ENCODE measurements at places on chromosomes 12 and 14. TPM values are rescaled to one million over a fixed set of nuclear protein-coding genes. Genes with fewer than 3 reads are reported as not detected.

The SRRM4 gene
- total RNA-seq: not detected

The KRT71 gene
- total RNA-seq: not detected

The TMEM179 gene
- not detected for total RNA-seq

The IQSEC3 gene
- 1.7 TPM for total RNA-seq

The OTX2 gene
- total RNA-seq: not detected

The SYNE3 gene
- total RNA-seq: 76.2 TPM

The DACT1 gene
- 7.5 TPM for total RNA-seq

The MANSC4 gene
- 0.64 TPM for total RNA-seq

The PTCSC3 gene
- not detected for total RNA-seq

The IKZF4 gene
- 5.3 TPM for total RNA-seq

The WNT5B gene
- not detected for total RNA-seq

DNA sequence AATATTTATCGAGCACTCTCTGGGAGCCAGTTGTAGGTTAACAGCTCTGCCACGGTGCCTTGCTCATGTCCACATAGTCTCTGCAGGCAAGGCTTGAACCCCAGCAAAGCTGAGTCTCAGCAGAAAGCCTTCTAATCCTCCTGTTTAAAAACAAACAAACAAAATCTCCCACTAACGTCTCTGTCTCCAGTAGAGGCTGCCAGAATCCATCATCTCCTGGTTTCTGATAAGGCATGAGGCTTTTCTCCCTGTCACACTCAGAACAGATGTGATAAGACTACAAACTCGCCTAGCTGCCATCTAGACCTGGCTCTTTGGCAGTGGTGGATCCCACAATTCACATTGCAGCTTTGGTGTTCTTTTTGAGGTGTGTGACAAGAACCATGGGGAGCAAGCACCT, 813.2 kb downstream of the AACS start:
- no peak for DNase-seq

GRCh38 chr12:55652352-55652751, 15.7 kb downstream of the OR10P1 start:
- DNase-seq: no peak

DNA sequence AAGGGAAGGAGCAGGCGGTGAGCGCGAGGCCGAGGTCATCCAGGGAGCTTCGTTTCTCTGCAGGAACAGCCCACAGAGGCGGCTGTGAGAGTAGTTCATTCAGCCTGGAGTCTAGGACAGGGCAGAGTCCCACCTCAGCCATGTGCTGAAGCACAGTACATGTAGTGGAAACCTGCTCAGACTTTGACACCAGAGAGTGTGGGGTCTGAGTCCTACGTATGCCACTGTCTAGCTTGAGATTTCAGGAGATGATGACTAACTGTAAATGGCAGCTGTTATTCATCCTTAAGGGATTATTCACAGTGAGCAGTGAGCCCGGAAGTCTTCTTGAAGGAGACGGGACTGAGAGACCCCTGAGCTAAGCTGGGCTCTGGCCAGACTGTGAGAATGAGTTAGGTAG, 938 bp upstream of the SLC6A13 start:
- no peak for DNase-seq

DNA sequence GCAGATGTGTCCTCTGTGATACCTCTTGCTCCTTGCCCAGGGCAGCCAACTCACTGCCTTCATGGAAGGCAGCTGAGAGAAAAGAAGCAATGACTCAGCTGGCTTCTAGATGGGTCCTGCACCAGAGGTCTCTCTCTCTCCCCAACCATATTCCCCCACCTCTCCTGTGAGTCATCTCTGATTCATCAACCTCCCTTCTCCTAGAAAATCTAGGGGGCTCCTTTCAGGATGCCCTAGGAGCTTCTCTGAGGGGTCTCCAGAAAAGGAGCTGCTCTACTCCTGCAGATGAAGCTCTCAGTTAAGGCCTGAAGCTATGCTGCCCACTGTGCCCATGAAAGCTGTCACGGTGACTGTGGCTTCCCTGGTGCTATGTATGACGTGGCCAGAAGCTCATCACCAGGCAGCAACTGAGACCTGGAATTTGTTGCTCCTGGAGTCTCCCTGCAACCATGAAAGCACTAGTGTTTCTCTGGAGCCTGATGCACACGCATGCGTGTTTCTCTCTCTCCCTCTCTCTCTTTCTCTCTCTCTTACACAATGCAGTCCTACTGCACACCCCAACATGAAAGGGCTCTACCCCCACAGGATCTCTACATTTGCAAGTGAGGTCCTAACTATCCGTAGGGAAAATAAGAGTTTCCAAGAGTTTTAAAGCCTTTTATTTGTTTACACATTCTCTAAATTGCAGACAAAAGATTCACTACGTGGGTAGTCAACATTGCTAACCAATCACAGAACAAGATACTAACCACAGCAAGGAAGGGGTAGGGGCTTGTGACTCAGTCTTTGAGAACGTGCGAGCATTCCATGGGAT, 285.3 kb downstream of the DPF3 start:
- no peak for DNase-seq

- no peak for DNase-seq
Observed at GRCh38 chr14:61653507-61653906, 41.8 kb upstream of the HIF1A start.

DNA sequence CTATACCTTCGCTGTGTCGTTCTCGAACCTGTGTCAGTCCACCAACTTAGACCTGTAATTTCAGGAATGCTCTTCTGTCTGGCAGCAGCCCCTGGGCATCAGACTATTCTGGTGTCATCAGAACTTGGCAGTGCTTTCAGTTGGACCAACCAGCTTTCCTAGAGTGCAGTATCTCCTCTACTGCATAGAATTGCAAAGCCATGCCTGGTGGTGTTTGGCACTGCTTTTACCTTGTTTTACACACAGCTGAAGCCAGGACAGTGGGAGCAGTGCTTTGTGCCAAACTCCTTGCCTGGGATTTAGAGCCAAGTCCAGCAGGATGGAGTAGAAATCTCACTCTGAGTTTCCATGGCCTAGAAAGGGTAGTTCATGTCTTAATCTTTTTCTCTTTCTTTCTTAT, 1.5 kb downstream of the FLVCR2 start:
- no peak for DNase-seq

- no peak for DNase-seq
Observed at GRCh38 chr12:102950107-102950949, 7.1 kb upstream of the ASCL1 start.

DNA sequence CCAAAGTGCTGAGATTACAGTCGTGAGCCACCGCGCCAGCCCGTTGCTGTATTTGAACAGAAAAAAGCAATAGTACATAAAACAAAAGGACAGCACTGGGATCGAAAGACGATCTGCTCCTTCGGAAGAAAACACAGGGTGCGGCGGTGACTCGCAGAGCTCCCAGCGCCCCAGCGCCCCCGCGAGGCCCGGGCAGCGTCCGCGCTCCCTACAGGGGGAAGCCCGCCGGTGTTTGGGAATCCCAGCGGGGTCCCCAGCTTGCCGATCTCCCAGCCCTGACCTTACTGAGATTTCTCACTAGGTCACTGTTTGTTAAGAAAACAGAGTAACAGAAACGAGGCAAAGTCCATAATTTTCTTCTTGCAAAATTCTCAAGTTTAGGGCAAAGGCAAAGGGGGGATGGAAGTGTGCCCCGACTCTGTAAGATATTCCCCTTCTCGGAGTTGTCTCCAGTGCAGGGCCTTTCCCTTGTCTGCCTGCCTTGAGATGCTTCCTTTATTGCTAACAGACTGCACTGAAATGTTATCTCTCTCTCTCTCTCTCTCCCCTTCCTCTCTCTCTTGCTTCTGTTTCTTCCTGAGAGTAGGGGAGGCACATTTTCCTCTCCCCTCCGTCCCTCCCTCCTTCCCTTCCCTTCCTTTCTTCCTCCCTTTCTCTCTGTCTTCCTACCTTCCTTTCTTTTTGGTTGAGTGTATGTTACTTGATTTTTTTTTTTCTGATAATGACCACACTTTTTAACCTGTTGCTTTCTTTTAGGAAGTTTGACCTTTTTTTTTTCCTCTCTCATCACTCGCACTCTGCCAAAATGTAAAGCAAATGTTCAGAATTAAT, 91.9 kb downstream of the TMEM30B start:
- no peak for DNase-seq

DNA sequence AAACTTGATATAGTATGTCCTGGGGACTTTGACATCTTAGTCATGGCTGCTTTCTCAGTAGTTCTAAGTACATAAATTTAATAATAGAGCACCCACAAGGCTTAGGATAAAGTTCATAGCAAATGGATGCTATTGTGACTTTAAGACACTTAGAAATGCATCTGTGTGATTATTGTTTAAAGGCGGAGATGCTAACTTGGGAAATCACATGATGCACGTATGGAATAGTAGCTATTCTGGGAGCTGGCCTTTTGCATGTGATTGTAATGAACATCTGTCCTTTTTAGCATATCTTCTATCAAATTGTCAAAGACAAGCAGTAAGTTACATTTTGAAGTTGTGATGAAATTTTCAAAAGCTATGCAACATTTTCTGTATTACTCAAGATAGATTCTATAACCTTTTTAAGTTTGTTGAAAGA, 46.7 kb upstream of the ATP2A2 start:
- no peak for DNase-seq

GRCh38 chr12:106109168-106109910, 29.4 kb downstream of the NUAK1 start:
- no peak for DNase-seq

GRCh38 chr12:5506821-5507231, 74.9 kb downstream of the NTF3 start:
- no peak for DNase-seq

DNA sequence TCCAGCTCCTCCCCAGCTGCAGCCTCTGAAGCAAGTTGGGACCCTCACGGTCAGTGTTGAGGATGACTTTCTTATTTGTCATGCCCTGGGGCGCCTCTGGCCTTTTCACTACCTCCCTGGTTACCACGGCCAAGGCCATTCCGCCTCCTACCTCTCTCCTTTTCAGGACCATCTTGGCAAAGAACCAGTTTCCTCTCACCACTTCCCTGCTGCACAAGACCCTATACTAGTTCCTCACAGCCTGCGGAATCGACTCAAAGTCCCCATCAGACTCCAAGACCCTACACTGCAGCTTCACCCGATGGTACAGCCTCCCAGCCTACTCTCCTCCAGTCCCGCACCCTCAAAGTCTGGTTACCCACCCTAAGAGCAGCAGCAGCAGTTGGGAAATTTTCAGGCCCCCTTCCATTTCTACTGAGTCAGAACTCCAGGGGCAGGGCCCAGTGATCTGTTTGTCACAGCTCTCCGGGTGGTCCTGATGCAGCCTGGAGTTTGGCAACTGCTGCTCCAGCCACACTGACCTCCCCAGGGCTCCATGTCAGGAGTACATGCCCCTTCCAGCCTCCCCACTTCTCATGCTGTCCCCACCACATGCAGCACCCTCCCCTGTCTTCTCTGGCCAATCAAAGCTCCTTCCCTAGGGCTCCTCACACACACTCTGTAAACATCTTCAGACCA, 5.4 kb downstream of the VWF start:
- DNase-seq: no peak

GRCh38 chr14:88026890-88027289, 22.0 kb downstream of the GPR65 start:
- DNase-seq: no peak

DNA sequence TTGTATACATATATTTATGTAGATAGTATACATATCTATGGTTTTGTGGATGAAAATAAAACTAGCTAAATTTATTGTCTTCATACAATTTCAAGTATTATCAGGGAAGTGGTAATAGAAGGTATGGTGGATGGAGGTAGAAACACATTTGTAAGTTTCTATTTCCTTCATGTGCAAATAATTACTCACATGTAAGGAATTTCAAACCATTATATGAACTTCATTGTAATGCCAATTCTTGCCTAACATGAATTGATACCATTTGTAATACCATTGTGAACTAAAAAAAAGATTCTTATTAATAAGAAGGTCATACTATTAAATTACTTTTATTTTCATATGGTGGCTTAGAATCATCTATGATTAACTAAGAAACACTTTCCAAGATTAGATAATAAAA, 20.1 kb upstream of the PPFIA2 start:
- DNase-seq: no peak

DNA sequence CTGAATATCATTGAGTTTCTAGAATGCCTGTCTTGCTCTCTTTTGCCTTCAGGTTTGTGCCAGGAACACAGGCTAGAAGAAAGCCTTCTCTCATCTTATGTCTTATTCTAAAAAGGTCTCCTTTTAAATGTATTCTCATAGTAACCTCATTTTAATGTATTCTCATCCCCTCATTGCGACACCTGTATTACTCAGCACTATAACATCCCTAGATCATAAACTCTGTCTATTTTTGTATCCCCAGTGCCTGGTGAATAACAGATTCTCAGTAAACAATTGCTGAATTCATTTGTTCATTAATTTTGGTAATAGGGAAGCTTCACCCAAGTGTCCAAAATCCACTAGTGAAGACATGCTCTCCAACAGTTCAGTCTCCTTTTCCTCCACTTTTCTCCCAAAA, 8.8 kb upstream of the LRRK2 start:
- DNase-seq: no peak

GRCh38 chr14:68667313-68667791, 125.5 kb downstream of the ZFP36L1 start:
- DNase-seq: no peak
